Activated T-cell treated with anti-CD3 and anti-CD28 coated beads, Interleukin-2, amount 50 U/mL, for 24 hours (primary cell): ENCODE measurements at places on chromosomes 11 and 22.

DNA sequence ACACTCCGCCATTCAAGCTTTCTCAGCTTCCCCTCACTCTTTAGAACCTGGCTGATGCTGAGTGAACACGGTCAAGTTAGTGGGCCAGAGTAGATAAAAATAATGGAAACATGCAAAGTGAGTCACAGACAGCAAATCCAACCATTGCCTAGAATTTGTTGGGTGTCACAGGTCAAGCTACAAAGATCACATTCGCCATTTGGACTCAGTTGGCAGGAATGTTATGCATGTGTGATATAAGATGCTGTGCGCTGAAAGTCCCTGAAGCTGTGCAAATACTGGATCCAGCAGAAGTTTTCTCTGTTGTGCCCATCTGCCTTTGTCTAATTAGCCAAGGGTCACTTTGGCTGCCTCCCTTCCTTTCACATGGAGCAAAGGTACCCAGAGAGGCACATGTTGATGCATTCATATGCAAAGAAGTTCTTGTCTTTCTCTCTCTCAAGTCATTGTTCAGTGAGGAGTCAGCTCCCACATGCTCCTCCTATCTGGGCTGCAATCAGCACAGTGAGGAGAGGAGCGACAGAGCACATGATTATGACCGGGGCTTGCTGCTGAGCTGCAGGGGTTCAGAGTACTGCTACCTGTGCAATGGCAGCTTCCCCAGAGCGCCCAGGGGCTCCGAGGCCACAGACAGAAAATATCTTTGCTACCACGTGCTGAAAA is 39.7 kb downstream of the FLI1 start:
- DNase-seq, result no peak
- peak overlapping the region; percentile 85 for H3K27ac ChIP-seq
- H3K4me3 ChIP-seq, result peak overlapping the region; percentile 66
- peaks cover 18% of the 10 kb centered on the region for H3K36me3 ChIP-seq

DNA sequence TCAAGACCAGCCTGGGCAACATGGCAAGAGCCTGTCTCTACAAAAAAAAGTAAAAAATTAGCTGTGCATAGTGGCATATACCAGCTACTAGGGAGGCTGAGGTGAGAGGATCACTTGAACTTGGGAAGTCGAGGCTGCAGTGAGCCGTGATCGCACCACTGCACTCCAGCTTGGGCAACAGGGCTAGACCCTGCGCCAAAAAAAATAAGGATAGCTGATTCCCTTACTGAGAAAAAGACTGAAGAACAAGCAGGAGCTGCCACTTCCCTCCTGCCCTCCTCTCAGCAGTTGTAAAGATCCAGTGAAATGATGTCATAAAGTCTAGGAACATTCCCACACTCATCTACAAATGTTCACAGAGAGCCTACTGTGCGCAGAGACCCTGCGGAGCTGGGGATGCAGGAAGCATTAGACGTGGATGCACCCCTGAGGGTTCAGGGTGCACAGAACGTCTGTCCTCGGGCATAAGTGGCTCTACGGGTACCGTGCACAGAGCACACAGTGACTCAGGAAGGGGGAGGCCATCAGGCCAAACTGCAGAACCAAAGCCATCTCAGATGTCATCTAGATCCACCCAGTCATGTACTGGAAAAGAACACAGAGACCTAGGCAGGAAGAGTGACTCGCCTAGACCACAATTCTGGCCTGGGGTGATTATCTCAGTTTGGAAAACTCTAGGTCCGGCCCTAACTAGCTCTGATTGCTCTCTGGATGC is 11.7 kb downstream of the SEC14L2 start:
- no peak for DNase-seq
- no peak overlapping the region for H3K4me3 ChIP-seq
- H3K27ac ChIP-seq, result peak overlapping the region; percentile 57
- no peaks in the 10 kb centered on the region for H3K27me3 ChIP-seq
- peaks cover 23% of the 10 kb centered on the region for H3K4me1 ChIP-seq
- peaks cover 80% of the 10 kb centered on the region for H3K36me3 ChIP-seq

DNA sequence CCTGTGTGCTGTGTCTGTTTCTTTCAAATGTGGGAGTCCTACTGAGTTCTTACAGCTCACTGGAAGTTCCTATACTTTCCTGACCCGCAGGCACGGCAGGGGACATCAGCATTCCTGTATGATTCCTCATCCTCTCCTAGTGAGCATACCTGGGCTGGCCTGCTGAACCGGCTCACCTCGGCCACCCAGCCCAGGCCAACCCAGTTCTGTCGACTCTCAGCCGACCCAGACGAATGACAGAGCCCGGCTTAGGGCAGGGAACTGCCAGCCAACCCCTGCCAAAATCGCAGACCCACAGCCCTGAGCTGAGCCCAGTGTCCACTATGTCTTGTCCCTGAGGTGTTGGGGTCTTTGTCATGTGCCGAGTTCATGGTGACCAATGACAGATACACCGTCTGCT is 339.7 kb downstream of the BRD1 start:
- no peak overlapping the region for H3K4me3 ChIP-seq
- H3K27ac ChIP-seq, result no peak overlapping the region
- H3K4me1 ChIP-seq, result peaks cover 3% of the 10 kb centered on the region
- peaks cover 2% of the 10 kb centered on the region for H3K36me3 ChIP-seq

- H3K27ac ChIP-seq, result no peak overlapping the region
- DNase-seq, result no peak
- peak overlapping the region; percentile 92 for H3K4me3 ChIP-seq
- H3K4me1 ChIP-seq, result peaks cover 45% of the 10 kb centered on the region
- no peaks in the 10 kb centered on the region for H3K27me3 ChIP-seq
These were observed 2.7 kb downstream of the FEN1 start for GRCh38 chr11:61795459-61795858.

- no peak for DNase-seq
- H3K4me1 ChIP-seq, result peaks cover 7% of the 10 kb centered on the region
- H3K27ac ChIP-seq, result no peak overlapping the region
- H3K4me3 ChIP-seq, result no peak overlapping the region
These were observed 23.3 kb downstream of the P4HA3 start for GRCh38 chr11:74288161-74288560.

GRCh38 chr11:67053896-67054329 is 2.7 kb upstream of the RHOD start:
- peaks cover 23% of the 10 kb centered on the region for H3K4me1 ChIP-seq
- peaks cover 20% of the 10 kb centered on the region for H3K27me3 ChIP-seq
- peak; percentile 62 for DNase-seq
- no peak overlapping the region for H3K4me3 ChIP-seq

DNA sequence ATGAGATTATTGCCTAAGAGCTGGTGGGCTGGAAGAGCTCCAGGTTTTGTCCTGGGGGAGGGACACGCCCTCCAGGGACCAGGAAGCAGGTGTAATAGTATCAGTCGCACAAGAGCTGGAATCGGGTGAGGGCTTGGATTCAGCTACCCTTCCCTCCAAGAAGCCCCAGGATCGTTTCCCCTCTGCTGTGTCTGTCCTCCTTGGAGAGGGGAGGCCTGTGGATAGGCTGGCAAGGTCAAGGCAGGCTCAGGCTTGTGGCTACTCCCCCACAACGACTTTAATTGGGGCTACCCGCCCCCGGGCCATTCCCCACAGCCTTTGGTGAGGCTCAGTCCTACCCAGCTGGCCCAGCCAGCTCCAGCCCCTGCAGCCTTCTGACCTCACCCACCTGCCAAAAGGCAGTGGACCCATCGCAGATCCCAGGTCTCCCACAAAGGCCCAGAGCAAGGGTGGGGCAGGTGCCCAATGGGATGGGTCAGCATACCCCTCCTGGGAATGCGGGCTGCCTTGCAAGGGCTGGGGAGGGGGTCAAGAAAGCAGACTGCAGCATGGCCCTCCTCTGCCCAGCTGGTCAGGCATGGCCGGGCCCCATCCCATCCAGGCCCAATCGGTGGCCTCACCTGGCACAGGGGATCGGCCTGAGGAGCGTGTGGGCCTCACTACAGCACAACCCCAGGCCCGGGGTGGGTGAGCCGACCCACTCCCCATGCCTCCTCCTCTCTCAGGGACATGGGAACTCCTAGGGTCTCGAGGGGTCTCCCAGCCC is 1.0 kb downstream of the CTSD start:
- no peaks in the 10 kb centered on the region for H3K27me3 ChIP-seq
- H3K27ac ChIP-seq, result peak overlapping the region; percentile 72
- peak overlapping the region; percentile 72 for H3K4me3 ChIP-seq

GRCh38 chr11:9144828-9145227 is 53.4 kb upstream of the SCUBE2 start:
- H3K27me3 ChIP-seq, result no peaks in the 10 kb centered on the region
- DNase-seq, result no peak
- H3K36me3 ChIP-seq, result peaks cover 86% of the 10 kb centered on the region

GRCh38 chr22:20577045-20577444 is 69.6 kb downstream of the MED15 start:
- peaks cover 96% of the 10 kb centered on the region for H3K36me3 ChIP-seq
- H3K27ac ChIP-seq, result peak overlapping the region; percentile 73

GRCh38 chr11:129703846-129704245 is 111.8 kb upstream of the TMEM45B start:
- peaks cover 2% of the 10 kb centered on the region for H3K27me3 ChIP-seq
- DNase-seq, result no peak
- H3K4me1 ChIP-seq, result no peaks in the 10 kb centered on the region
- H3K27ac ChIP-seq, result no peak overlapping the region
- H3K36me3 ChIP-seq, result no peaks in the 10 kb centered on the region

GRCh38 chr22:44181912-44182587 is 1.3 kb downstream of the PARVG start:
- H3K36me3 ChIP-seq, result peaks cover 37% of the 10 kb centered on the region
- DNase-seq, result no peak
- no peaks in the 10 kb centered on the region for H3K27me3 ChIP-seq
- H3K4me3 ChIP-seq, result peak overlapping the region; percentile 90

- peak overlapping the region; percentile 95 for H3K4me3 ChIP-seq
- no peaks in the 10 kb centered on the region for H3K27me3 ChIP-seq
- peaks cover 91% of the 10 kb centered on the region for H3K36me3 ChIP-seq
- peaks cover 75% of the 10 kb centered on the region for H3K4me1 ChIP-seq
These were observed 629 bp downstream of the ATP5MG start for GRCh38 chr11:118401880-118402590.

DNA sequence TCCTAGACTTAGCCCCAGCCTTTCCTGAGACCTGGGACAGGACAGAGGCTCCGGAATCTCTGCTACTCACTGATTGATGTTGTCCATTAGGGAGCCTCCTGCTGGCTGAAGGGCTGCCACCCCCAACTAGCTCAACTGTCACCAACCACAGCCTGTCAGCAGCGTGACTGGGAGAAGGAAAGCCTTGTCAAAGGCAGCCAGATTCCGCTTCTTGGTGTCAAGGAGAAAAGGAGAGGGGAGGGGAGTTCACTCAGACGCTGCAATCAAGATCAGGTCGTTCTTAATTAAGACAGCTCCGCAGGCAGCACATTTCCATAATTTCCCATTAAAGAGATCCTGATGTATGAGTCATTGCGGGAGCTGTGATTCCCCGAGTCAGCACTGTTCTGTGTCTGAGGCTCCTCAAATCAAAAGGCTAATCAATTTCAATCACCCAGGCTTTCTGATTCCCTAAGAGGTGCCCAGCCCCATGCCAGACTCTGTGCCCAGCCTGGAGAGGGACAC is 152.8 kb upstream of the ZBED5 start:
- H3K36me3 ChIP-seq, result no peaks in the 10 kb centered on the region
- no peak overlapping the region for H3K27ac ChIP-seq
- H3K4me3 ChIP-seq, result no peak overlapping the region
- no peak for DNase-seq
- peaks cover 29% of the 10 kb centered on the region for H3K27me3 ChIP-seq

GRCh38 chr11:15585602-15586331 is 471.0 kb downstream of the INSC start:
- no peaks in the 10 kb centered on the region for H3K4me1 ChIP-seq
- no peak overlapping the region for H3K27ac ChIP-seq
- H3K4me3 ChIP-seq, result no peak overlapping the region
- no peaks in the 10 kb centered on the region for H3K27me3 ChIP-seq
- H3K36me3 ChIP-seq, result no peaks in the 10 kb centered on the region

- no peaks in the 10 kb centered on the region for H3K4me1 ChIP-seq
- no peak overlapping the region for H3K4me3 ChIP-seq
- H3K27me3 ChIP-seq, result no peaks in the 10 kb centered on the region
- no peaks in the 10 kb centered on the region for H3K36me3 ChIP-seq
These were observed 62.7 kb upstream of the FIBIN start for GRCh38 chr11:26931248-26931631.

- H3K27me3 ChIP-seq, result peaks cover 46% of the 10 kb centered on the region
- no peaks in the 10 kb centered on the region for H3K36me3 ChIP-seq
- no peak overlapping the region for H3K4me3 ChIP-seq
- no peak overlapping the region for H3K27ac ChIP-seq
- no peaks in the 10 kb centered on the region for H3K4me1 ChIP-seq
These were observed 929.0 kb downstream of the BRD1 start for GRCh38 chr22:48898524-48899250.

GRCh38 chr11:70742553-70743291 is 344.4 kb downstream of the CTTN start:
- H3K36me3 ChIP-seq, result no peaks in the 10 kb centered on the region
- no peak overlapping the region for H3K27ac ChIP-seq
- H3K4me1 ChIP-seq, result no peaks in the 10 kb centered on the region

DNA sequence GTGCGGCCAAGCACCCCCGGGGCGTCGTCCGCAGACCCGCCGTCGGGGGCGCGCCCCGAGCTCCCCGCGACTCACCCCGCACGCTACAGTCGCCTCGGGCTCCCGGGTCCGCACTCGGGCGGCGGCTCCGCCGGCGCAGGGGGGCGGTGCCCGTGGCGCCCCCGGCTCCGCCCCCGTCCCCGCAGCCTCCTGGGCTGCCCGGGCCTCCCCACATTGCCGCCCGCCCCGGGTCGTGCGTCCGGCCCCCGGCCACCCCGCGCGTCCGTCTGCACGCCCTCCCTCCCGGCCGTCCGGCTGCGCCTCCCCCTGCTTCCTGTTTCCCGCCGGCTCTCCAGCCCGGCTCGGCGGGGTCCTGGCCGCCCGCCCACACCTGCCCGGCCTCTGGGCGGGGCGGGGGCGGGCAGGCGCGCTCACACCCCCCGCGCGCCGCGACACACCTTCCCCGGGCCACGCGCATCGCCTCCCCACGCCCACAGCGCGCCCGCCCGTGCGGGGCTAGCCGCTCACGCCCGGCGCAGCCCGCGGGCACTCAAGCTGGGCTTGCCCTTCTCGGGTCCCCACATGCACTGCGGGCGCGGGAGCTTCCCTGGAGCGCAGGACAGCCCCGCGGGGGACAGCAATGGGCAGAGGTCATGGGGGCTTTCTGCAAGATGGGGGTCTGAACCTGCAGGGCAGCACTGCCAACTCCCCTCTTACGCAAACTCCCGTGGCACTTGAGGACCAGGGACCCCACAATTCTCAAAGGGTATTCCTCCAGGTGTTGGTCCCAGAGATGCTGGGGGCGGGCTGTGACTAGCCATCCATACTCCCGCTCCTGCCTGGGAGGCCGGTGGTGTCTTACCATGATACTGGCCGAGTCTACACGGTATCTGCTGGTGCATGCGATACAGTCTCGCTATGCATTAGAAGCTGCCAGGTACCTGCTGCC is at the start of gene CARD10:
TSS of gene CARD10 (minus strand) at position 148 of the 928 bp plus-strand sequence. CDS start 215 bp downstream, outside the sequence.
- peaks cover 52% of the 10 kb centered on the region for H3K27me3 ChIP-seq
- peak within 1 kb of the TSS; percentile 65 for H3K4me3 ChIP-seq
- H3K27ac ChIP-seq, result no peak within 1 kb of the TSS

DNA sequence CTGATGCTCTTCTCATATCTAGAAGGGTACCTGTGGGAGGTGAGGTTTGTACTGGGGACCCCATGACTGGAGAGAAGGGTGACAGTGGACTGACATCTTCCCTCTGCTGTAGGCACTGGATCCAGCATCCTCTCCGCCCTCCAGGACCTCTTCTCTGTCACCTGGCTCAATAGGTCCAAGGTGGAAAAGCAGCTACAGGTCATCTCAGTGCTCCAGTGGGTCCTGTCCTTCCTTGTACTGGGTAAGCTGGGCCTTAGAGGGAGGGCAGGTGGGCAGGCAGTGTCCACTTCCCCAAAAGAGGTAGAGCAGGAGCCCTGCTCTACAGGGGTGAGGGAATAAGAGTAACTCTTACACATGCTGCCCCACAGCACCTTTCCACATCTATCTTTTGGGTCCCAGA is 15.9 kb downstream of the DGAT2 start:
- no peak overlapping the region for H3K27ac ChIP-seq
- H3K4me1 ChIP-seq, result no peaks in the 10 kb centered on the region
- H3K27me3 ChIP-seq, result no peaks in the 10 kb centered on the region
- no peak overlapping the region for H3K4me3 ChIP-seq
- DNase-seq, result no peak
- no peaks in the 10 kb centered on the region for H3K36me3 ChIP-seq
